ENCODE measurements at places on chromosomes 11 and 22. TPM values are rescaled to one million over a fixed set of nuclear protein-coding genes. Genes with fewer than 3 reads are reported as not detected.

DNA sequence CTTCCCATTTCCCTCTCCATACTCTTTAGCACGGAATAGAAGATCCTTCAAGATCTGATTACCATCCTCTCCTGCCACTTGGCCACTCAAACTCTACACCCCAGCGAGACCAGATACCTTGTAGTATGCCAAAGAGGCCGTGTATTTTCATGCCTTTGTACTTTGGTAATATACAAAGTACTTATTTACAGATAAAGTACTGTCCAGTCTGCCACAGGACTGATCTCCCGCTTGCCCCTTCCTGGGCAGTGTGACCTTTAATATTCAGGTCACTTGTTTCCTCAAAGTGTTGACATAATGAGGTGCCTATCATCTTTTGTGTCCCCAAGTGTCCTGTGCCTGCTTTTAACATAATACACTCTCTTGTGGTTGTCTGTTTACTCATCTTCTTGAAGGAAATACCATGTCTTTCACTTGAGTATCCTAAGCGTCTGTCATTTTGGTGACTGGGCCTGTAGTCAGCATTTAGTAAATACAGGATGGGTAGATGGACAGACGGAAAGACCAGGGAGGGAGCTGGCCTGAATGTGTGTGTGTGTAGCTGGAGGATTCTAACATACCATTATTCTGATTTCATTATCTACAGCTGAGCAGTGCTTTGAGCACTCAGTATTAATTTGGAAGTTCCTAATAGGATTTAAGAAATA is 137.4 kb downstream of the NAV2 start:
- no peak for DNase-seq

BARX2 gene
- total RNA-seq: not detected

DNA sequence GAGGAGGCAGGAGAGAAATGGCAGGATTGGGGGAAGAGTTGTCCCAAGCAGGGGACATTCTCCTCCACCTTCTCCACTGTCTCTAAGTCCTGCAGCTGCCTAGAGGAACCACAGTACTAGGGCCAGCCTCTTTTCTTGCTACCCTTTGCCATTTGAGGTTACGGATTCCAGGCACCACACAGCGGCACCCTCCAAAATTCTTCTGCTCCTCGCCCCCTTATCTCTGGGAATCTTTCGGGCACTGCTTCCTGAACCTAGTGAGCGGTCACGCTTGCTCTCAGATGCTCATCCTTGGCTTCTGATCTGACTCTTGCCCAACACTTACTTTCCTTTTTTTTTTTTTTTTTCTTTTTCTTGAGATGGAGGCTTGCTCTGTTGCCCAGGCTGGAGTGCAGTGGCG is 26.6 kb upstream of the XBP1 start:
- DNase-seq: no peak

GRCh38 chr22:19385221-19385906 is 46.2 kb downstream of the HIRA start:
- DNase-seq: no peak

Measured in WTC11 (cell line).